ENCODE measurements at places on chromosomes 1 and 21.

DNA sequence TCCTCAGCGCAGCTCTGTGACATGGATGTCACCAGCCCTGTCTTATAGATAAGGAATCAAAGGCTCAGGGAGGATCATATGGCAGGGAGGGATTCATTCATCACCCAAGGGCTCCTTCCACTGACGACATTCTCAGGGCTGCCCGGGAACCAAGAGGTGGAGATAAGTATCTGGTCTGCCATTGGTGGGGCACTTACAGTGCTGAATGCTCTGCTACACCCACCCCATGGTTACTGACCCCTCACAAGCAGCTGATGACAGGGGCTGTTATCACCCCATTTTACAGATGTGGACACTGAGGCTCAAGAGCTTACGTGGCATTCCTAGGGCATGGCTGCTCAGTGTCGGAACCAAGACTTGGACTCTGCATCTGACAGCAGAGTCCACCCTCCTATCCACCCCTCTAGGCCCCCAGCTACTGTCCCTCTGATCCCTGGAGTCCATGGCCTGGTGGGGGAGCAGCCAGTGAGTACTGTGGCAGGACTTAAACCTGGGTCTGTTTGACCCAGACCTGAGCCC is 155.1 kb downstream of the PTPRU start:
- DNase-seq, result no peak

DNA sequence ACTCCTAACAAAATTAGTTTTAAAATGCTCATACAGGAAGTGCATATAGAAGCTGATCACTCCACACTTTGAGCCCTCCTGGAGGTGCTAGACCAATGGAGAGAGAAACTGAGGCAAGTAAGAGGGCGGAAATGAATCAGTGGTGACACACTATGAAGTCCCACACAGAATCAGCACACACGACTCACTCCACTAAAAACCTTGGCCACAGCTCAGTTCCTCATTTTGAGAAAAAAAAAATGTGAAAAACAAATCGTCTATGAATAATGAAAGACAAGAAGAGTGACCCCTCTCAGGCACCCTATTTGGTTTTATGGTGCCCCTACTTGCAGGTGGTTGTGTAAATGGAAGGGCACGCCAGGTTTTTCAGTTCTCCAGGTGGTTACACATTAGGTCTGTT is 675.1 kb upstream of the BRINP3 start:
- DNase-seq, result no peak

GRCh38 chr21:37763298-37763697 is 153.0 kb downstream of the KCNJ6 start:
- DNase-seq, result no peak

DNA sequence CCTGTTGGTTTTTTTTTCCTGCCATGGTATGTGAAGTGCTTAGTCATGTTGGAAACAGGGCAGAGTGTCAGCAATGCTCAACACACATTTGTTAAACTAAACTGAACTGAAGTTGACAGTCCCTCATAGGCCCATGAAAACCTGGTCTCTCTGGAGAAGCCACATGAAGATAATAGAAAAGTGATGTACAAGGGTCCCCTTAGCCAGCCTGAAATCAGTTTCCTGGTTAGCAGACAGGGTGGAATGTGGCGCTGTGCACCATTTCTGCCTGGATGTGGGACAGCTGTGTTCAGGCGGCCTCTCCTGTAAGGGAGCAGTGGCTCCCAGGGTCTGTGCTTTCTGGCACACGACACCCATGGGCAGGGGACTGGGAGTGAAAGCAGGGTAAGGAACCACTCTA is 9.9 kb upstream of the CHI3L1 start:
- no peak for DNase-seq

DNA sequence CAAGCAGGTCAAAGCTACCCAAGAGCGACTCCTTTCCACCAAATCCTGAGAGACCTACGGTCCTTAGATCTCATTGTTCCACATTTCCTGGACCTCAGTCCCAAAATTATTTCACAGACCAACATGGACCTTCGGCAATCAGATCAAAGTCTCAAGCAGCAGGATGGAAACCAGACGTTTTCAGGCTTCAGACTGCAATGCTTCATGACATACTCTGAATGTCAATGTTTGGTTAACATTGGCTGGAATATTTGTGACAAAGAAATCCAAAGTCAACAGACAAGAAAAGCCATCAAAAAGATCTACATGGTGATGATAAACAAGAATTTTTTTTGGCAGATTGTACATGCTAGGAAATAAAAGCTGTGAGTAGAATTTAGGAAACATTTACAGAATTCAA is 1057.3 kb downstream of the ADGRL2 start:
- no peak for DNase-seq

DNA sequence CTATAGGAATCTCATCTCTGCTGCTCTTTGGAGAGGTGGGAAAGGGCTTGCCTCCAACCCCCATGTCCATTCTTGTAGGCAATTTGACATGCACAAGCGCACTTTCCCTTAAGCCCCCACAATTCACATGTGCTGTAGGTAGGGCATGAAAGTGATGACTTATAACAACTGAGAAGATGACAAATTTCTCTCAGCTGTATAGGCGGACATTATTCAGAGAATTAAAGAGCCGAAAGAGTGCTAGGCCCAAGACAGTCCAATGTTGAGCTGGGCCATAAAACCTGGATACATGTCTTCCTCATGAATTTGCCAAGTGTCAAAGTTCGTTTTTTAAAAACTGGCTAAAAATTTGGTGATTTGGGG is 106.3 kb upstream of the LYPLAL1 start:
- no peak for DNase-seq

DNA sequence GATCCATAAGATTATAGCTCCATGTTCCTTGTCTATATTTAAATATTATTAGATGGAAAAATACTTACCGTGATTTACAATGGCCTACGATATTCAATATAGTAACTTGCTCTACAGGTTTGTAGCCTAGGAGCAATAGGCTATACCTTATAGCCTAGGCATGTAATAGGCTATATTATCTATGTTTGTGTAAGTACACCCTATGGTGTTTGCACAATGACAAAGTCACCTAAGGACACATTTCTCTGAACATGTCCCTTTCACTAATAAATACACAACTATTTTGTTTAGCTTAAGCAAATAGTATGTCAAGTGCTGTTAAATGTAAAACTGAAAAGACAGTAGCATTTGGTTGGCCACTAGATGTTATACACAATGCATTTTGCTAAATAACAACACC is 248.9 kb upstream of the ADGRL4 start:
- no peak for DNase-seq

GRCh38 chr21:35395728-35396127 is 346.6 kb upstream of the RUNX1 start:
- no peak for DNase-seq

GRCh38 chr1:2224631-2225428 is 3.3 kb upstream of the SKI start:
- DNase-seq, result peak; percentile 5

Data from T-helper 2 cell (primary cell).